ENCODE measurements at places on chromosomes 5 and 9. TPM values are rescaled to one million over a fixed set of nuclear protein-coding genes. Genes with fewer than 3 reads are reported as not detected.

The GAS1 gene
- 38.9 TPM for polyA plus RNA-seq

The POLR1E gene
- 38.8 TPM for polyA plus RNA-seq

- DNase-seq: no peak
Observed at GRCh38 chr5:3217771-3218495, 377.7 kb upstream of the IRX1 start.

GRCh38 chr5:97044052-97044451 lies 98.4 kb downstream of the LIX1 start:
- no peak for DNase-seq

Measured in SK-N-SH (cell line).